ENCODE measurements at places on chromosomes 6 and 20. TPM values are rescaled to one million over a fixed set of nuclear protein-coding genes. Genes with fewer than 3 reads are reported as not detected.

Gene PNPLA1
- total RNA-seq, result not detected

Gene UST
- total RNA-seq, result 21.2 TPM

Gene EBF4
- total RNA-seq, result under 0.01 TPM

Gene PROKR2
- total RNA-seq, result not detected

DNA sequence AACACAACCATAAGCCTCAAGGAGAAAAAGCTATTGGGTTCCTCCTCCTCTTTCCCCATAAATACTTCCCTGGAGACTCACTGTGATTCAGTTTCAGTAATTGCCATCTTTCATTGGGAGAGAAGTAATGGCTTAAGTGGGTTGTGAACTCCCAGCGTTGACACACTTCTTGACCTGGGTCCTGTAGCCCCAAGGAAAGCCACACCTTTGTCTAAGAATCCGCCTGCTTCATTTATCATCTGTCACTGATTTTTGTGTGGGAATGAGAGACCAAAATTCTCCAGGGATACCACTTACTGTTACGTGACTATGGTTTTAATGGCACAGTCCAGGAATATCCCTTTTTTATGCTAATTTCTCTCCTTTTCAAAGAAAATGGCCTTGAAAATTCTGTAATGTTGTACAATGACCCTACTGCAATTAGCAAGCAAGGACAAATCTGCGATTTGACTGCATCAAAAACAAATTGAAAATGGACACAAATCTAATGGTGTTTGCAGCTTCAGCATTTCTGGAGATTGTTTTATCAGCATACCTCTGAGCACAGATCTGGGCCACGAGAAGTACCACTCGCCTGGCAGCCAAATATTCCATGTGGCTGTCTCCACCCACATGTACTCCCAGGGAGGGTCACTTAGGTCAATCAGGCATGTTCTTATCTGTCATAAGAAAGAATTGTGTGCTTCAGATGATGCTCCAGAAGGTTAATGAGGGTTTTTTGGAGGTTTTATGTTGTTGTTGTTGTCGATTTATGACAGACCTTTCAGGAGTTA, 29.8 kb downstream of the DCBLD1 start:
- no peak overlapping the region for H3K4me3 ChIP-seq
- DNase-seq, result no peak
- peak overlapping the region; percentile 29 for H3K27ac ChIP-seq
- H3K27me3 ChIP-seq, result no peaks in the 10 kb centered on the region

DNA sequence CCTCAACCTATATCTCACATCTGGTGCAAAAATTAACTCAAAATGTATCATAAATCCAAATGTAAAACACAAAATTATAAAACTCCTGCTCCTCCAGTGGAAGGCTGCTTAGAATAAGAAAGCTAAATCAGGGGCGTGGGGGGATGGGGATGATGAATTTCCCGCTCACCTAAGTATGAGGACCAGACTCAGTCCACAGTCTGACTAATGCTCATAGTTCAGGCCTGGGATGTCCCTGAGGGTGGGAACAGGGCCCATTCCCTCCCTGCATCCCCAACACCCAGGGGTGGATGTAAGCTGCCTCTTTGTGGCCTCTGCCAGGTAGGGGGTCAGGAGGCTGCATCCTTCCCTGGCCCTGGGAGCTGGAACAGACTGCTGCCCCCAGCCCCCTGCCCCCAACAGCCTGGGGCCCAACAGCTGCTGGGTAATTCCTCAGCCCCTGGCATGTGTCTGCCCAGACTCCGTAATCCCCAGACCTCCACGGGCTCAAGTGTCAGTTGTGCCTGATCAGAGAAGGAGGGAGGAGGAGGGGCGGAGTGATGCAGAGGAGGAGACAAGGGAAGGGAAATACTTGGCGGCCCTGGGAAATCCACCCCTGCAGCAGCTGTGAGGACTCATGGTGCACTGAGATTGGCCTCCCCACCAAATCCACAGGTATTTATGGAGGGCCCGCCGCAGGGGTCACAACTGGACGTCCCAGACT, 224.5 kb downstream of the PREX1 start:
- H3K27ac ChIP-seq, result no peak overlapping the region
- no peaks in the 10 kb centered on the region for H3K36me3 ChIP-seq
- no peaks in the 10 kb centered on the region for H3K4me1 ChIP-seq
- H3K4me3 ChIP-seq, result no peak overlapping the region

GRCh38 chr6:131917318-131917717, 33.9 kb downstream of the CCN2 start:
- DNase-seq, result peak; percentile 68
- H3K4me3 ChIP-seq, result no peak overlapping the region
- H3K36me3 ChIP-seq, result no peaks in the 10 kb centered on the region
- no peak overlapping the region for H3K27ac ChIP-seq

DNA sequence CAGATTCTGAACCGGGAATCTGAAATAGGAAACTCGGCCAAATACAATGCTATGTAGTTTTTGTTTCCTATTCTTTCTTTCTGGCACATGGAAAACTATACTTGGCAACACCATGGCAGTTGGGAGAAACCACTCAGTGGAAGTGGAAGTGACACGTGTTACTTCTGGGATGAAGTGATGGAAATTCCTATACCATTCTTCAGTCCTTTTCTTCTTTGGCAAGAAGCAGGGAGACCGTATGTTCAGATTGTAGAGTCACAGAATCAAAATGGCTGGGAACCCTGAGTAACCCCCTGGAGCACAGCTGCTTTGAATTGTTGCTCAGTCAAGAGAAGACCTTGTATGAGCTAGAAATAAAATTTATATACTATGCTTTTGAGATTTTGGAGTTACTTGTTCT, 18.8 kb upstream of the TINAG start:
- no peak overlapping the region for H3K4me3 ChIP-seq
- H3K36me3 ChIP-seq, result no peaks in the 10 kb centered on the region
- no peak overlapping the region for H3K27ac ChIP-seq
- H3K27me3 ChIP-seq, result no peaks in the 10 kb centered on the region
- H3K4me1 ChIP-seq, result peaks cover 21% of the 10 kb centered on the region

GRCh38 chr6:159978291-159979135, 9.6 kb downstream of the IGF2R start:
- H3K36me3 ChIP-seq, result no peaks in the 10 kb centered on the region
- DNase-seq, result no peak
- H3K4me1 ChIP-seq, result peaks cover 60% of the 10 kb centered on the region
- H3K4me3 ChIP-seq, result no peak overlapping the region
- H3K27ac ChIP-seq, result no peak overlapping the region
- no peaks in the 10 kb centered on the region for H3K27me3 ChIP-seq

Data from osteoblast (primary cell).